ENCODE measurements at places on chromosomes 4 and X.
A peak's percentile ranks its signal among the peaks of the same experiment; 100 is the strongest.

- DNase-seq: peak; percentile 41
Observed at GRCh38 chr4:7852568-7853185, 87.0 kb downstream of the AFAP1 start.

DNA sequence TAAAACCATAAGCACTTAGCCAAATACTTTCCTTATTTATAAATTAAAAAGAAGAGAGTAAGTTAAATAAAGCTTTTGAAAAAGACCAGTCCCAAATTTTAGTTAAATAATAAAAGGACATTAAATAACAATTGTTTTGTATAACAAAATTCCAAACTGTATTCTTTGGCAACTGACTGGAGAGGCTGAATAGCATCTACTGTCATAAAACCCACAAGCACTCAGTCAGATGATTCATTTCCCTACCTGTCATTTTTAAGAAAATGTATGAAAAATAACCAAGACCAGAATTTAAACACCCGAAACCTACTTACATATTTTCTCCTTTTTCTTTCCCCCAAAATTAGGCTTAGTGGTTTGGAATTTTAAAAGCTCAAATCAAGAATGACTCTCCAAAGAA, 32.5 kb upstream of the SMIM10L2A start:
- no peak for DNase-seq

DNA sequence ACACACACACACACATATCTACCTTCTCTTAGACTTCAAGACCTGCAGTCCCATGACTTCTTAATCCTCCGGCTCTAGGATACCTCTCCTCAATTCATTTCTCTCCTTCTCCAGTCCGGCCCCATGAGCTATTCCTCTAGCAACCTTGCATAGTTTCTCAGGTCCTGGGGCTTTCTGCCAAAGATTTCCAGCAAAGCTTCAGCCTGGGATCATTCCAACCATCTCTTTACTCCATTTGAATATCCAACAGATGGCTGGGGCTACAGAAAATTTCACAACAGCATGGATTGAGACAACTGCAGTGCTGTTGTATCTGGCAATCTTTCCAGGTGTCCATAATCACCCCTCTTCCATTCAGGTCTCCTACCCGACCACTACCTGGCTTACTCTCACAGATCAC, 184.1 kb downstream of the DCHS2 start:
- no peak for DNase-seq

DNA sequence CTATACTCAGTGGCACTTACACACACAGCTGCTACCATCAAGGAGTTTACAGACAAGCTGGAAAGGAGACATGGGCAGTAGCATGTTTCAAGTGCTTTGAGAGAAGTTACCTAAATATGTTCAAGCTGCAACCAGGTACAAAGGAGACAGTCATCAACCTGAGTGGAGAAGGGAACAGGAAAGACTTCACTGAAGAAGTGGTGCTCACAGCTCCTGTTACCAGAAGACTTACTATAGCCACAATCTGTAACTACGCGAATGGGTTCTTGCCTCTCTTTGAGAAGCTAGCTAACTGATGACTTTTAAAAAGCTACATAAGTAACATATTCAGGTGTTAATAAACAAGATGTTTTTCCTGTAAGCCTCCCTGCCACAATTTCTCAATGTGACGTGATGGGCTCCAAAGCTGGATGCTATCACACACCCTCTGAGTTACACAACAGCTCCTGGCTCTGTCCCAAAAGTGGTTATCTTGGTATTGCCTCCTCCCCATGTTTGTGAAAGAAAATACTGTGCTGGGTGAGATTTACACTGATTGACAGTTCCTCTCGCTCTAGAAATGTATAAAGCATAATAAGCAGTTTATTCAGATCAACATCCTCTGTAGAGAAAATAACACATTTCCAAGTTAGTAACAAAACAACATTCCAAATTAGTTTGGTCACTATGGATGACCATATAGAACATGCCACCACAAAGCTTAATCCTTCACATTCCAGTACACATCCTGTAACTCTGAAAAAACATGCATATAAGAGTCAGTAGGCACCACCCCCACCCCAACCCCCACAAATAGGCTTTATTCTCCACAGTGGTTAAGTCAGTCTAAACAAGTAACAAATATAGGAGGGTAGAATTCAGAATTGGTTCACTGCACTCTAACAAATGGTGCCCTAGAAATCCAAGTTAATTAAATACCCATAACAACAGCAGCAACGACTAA, 81.8 kb downstream of the FRYL start:
- DNase-seq: no peak

DNA sequence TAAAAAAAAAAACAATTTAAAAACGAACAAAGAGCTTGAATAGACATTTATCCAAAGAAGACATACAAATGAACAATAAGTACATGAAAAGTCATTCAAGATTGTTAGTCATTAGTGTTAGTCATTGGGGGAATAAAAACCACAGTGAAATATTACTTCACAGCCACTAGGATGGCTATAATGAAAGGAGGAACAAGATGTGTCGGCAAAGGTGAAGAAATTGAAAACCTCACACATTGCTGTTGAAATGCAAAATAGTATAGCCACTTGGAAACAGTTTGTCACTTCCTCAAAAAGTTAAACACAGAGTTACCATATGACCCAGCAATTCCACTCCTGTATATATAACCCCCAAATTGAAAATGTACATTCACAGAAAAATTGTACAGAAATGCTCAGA, 45.2 kb upstream of the SLC39A8 start:
- DNase-seq: no peak

DNA sequence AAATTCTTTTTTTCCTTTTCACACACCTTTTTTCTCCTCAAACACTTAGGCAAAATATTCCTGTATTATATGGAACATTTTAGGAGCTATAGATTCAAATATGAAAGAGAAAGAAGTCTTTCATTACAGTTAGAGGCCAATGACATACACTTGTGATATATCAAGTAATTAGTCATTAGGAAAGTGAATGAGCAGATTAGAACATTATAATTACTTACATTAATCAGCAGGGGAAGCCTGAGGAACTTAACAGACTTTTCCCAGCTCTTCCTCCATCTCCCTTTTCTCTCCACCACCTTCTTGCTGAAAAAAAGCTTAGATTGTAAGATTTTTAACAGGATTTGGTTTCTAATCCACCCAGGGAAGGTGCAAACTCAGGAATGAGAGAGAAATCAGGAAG, 29.6 kb downstream of the KLF3 start:
- no peak for DNase-seq

GRCh38 chr4:109930464-109930863, 17.8 kb downstream of the EGF start:
- DNase-seq: no peak

DNA sequence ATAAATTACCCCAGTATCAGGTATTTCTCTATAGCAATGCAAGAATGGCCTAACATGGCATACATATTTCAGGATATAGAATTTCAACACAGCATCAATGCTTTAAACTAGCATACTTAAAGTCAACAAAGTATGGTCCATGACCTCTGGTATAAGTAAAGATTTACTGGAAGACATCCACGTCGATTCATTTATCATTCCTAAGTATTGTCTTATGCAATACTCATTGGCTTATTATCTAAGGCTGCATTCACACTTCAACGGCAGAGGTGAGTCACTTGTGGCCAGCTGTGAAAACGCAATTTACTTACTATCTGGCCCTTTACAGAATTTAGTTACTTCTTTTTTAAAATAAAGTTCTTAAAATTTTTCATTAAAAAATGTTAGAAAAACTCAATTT, 42.6 kb downstream of the ADGRA3 start:
- DNase-seq: no peak

GRCh38 chr4:28358606-28359005, 1498.0 kb downstream of the STIM2 start:
- DNase-seq: no peak

- DNase-seq: no peak
Observed at GRCh38 chrX:43000121-43000520, 222.2 kb upstream of the PPP1R2C start.

DNA sequence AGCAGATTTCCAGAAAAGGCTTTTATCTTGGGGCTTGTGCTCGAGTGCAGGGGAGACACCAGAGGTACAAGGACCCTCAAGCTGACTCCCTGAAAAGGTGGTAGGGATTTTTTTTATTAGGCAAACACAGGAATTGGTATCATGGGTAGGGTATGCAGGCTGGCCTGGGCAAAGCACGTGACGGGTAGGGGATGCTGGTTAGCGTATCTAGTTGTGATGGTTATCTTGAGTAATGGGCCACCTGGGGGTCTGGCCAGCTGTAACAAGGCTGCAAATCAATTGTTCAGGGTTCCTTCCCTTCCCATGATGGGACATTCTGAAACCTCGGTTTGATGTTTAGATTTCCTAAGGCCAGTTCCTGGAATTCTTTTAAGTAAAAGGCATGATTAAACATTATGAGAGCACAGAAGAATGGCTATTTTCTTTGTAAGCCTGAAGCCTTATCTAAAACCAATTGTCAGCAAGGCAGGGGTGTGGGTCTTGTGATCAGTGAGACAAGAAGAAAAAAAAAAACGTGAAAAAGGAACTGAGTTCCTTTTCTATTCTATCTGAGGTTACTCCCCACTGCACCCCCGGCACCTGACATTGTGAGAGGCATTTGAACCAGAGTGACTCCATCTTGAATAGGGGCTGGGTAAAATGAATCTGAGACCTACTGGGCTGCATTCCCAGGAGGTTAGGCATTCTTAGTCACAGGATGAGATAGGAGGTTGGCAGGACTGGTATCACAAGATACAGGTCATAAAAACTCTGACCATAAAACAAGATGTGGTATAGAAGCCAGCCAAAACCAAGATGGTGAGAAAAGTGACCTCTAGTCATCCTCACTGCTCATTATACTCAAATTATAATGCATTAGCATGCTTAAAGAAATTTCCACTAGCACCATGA, 64.2 kb upstream of the S100G start:
- no peak for DNase-seq

DNA sequence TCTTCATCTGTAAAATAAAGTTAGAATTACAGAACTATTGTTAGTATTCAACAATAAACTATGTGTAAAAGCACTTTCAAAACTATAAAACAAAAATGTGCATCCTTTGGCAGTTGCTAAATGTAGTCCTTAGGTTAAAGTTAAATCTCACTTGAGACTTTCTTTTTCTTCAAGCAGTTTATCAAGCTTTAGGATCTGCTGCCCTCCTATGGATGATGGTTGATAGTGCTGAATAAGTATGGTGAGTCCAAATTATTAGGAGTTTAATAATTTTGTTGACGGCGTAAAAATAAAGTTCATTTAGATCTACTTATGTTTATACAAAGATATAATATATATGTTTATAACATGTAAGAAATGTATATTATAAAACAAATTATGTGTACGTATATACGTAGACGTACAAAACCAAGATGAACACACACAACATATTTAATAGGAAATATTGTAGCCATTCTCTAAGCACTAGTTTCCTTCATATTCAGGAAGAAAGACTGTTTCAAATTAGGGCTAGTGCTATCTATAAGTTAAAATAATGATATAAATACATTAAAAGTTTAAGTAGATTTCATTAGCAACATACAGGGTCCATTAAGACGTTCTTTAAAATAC, 22.3 kb downstream of the UGT2A2 start:
- DNase-seq: no peak

GRCh38 chr4:108533245-108533844, 87.0 kb upstream of the RPL34 start:
- DNase-seq: no peak

GRCh38 chr4:38856524-38857337, at the start of gene TLR6:
Gene TLR6 (minus strand): TSS chr4:38856817. CDS start chr4:38829473, 27,344 bp downstream.
- DNase-seq: peak; percentile 53

GRCh38 chrX:1111601-1112300, 100.7 kb downstream of the CRLF2 start:
- DNase-seq: no peak

DNA sequence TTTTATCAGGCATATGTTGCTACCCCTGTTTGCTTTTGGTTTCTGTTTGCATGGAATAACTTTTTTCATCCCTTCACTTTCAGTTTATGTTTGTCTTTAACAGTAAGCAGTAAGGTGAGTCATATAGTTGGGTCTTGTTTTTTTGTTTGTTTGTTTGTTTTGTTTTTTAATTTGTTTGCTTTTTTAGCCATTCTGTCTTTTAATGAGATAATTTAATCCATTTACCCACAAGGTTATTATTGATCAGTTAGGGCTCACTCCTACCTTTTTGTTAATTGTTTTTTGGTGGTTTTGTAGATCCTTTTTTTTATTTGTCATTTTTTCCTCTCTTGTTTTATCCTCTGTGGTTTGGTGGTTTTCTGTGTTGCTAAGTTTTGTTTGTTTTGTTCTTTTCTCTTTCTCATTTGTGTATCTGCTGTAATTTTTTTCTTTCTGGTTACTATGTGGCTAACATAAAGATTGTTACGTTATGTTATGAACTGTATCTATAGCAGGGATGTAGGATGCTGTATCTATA, 379.5 kb upstream of the MAD2L1 start:
- DNase-seq: no peak

- DNase-seq: no peak
Observed at GRCh38 chr4:105119356-105119755, 27.3 kb upstream of the TET2 start.

DNA sequence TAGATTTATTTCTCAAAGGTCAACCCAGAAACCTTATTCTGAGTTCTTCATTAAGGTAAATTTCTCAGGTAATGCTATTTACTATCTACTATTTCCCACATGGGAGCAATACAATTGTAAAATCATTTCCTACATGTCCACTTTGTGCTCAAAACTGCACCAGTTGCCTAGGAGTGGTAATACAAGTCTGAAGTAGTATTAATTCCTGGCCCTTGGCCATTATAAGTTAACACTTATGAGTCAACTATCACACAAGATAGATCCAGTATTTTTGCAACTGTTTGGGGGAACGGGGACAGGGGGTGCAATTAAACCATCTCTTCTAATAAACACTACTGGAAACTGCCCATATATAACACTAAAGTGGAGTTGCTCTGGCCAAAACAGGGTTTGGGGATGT, 48.9 kb downstream of the ACSL4 start:
- no peak for DNase-seq

- no peak for DNase-seq
Observed at GRCh38 chr4:146211440-146211839, 2.9 kb upstream of the REELD1 start.

DNA sequence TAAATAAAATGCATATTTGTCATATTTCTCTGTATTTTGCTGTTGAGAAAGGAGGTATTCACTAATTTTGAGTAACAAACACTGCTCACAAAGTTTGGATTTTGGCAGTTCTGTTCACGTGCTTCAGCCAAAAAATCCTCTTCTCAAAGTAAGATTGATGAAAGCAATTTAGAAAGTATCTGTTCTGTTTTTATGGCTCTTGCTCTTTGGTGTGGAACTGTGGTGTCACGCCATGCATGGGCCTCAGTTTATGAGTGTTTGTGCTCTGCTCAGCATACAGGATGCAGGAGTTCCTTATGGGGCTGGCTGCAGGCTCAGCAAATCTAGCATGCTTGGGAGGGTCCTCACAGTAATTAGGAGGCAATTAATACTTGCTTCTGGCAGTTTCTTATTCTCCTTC, 3.3 kb downstream of the HTT start:
- DNase-seq: no peak
